ENCODE measurements at places on chromosomes 7 and 10. TPM values are rescaled to one million over a fixed set of nuclear protein-coding genes. Genes with fewer than 3 reads are reported as not detected.

GRCh38 chr7:66207540-66207939 is 2.4 kb downstream of the TPST1 start:
- no peak for DNase-seq

DNA sequence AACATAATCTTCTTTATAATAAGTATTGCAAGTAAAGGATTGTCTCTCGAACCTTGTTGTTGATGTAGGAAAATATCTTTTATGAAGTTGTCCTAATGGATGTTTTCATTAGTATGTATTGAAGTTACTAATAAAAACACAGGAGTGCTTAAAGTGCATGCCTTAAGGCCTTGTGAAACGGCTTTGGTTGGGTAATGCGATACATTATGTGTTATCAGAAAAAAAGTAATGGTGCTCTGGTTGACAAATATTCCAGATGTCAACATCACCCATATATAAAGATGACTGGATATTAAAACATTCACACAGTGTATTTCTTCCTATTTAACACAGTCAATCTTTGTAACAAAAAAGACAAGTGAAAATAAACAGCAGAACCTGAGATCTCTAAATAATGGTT is 310.7 kb downstream of the PRKG1 start:
- no peak for DNase-seq

The FOXI2 gene
- total RNA-seq, result not detected

- no peak for DNase-seq
These were observed 348.7 kb upstream of the LRGUK start for GRCh38 chr7:133778472-133778871.

GRCh38 chr7:96440328-96440727 is 118.4 kb upstream of the SLC25A13 start:
- no peak for DNase-seq

The LIPJ gene
- not detected for total RNA-seq

DNA sequence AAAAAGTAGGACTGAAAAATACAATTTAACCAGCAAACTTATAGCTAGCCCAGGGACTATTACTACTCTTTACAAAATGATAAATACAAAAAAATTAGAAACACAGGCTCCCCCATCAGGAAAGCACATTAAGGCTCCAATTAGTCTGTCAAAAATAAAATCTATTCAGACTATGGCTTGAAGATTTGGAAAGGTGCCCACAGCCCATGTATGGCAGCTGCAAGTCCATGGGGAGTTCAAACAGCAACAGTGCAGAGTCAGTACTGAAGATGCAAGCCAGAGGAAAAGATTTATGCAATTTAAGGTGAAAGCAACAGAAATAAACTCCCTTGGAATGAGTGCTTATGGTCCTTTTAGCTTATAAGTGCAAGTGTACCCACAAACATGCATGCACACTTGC is 29.7 kb downstream of the IMMP2L start:
- DNase-seq, result peak; percentile 2

- DNase-seq, result peak; percentile 55
These were observed 14.3 kb downstream of the JAZF1 start for GRCh38 chr7:28165961-28166955.

- no peak for DNase-seq
These were observed 326.3 kb downstream of the CCSER2 start for GRCh38 chr10:84654671-84655070.

DNA sequence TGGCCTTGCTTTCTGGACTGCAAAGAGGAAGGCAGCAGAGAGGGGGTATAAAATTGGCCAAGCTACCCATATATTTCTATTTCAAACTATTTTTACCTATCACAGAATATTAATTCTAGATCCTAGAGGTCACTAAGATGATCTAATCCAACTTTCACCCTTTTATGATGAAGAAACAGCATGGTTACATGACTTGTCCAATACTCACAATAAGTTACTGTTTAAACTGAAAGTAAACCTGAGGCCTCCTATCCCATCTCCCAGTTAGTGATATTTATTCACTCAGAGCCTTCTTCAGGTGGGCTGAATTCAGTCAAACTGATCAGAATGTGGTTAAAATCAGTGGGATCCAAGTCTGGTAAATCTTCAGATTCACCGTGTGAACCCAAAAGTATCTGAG is 1345.1 kb downstream of the XPNPEP1 start:
- no peak for DNase-seq

The WNT16 gene
- total RNA-seq, result not detected

- no peak for DNase-seq
These were observed 29.3 kb downstream of the DNAJC12 start for GRCh38 chr10:67808704-67809103.

DNA sequence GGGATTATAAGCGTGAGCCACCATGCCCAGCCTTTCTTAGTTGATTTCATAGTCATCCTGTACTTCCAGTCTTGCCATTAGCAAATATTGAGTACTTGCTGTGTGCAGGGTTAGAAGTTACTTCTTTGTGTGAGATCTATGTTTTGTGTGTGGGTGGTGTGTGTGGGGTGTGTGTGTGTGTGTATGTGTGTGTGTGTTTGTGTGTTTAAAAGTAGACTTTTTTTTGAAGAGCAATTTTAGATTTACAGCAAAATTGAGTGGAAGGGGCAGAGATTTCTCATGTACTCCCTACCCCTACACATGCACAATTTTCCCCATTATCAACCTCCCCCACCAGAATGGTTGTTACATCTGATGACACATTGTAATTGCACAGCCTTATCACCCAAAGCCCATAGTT is 48.2 kb downstream of the KAT6B start:
- DNase-seq, result no peak

The SNX13 gene
- 38.5 TPM for total RNA-seq

DNA sequence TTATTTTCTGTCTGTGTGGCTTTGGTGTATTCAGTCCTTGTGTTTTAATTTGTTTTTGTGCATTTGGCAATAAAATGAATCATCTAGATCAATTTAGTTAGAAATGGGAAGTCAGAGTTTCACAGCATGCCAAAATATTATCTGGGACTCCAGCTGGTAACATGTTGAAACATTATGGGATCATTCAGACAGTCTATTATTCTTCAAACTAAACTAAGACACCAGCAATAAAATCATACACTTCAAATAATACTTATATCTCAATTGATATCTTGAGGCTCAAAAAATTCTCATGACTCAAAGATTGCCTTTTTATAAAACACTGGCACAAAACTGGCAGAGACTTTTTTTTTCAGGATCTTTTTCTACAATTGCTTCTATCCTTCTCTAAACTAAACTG is 5.8 kb upstream of the RP9 start:
- DNase-seq, result no peak

GRCh38 chr10:14397066-14397465 is 66.3 kb upstream of the FRMD4A start:
- DNase-seq, result peak; percentile 79

- DNase-seq, result no peak
These were observed 1.7 kb downstream of the ADRB1 start for GRCh38 chr10:114045136-114046086.

The CH25H gene
- not detected for total RNA-seq

- DNase-seq, result peak; percentile 33
These were observed 108.3 kb downstream of the GLI3 start for GRCh38 chr7:42128703-42129102.

The GRID2IP gene
- total RNA-seq, result not detected

The GARS1 gene
- 386 TPM for total RNA-seq

- DNase-seq, result no peak
These were observed 49.8 kb upstream of the SRRM3 start for GRCh38 chr7:76151932-76152331.

The SFMBT2 gene
- total RNA-seq, result 5.8 TPM

- DNase-seq, result no peak
These were observed 28.7 kb downstream of the CHST15 start for GRCh38 chr10:124064676-124065075.

DNA sequence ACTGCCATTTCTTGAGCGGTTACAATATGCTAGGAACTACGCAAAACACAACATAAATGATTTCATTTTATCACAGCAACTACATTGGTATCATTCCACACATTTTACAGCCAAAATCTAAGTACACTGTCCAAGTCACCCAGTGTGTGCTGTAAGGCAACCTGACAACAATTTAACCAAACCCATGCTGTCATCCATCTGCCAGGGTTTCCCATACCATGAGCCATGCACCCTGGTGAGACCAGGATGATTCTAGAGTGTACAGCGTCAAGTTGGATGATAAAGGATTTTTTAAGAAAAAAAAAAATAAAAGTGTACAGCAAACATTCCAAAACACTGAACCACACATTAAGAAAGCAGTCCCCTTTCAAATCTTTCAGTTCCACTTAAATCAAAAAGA is 52.9 kb downstream of the PIK3AP1 start:
- no peak for DNase-seq

DNA sequence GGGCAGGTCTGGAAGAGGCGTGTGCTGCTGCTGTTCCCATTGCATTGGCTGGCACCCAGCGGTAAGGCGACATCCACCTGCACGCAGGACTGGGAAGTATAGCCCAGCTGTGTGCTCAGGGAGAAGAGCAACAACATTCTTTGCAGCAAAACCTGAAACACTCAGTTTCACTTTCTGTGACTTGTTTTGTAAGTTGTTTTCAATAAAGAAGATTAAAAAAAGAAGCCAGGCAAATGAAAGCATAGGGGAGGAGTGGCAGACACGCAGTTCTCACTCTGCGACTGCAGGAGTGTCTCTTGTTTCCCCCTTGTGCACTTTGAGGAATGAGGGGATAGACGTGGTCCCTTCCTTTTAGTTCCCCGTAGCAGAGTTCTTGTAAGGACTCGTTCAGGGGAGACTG is 5.8 kb downstream of the FBH1 start:
- no peak for DNase-seq

DNA sequence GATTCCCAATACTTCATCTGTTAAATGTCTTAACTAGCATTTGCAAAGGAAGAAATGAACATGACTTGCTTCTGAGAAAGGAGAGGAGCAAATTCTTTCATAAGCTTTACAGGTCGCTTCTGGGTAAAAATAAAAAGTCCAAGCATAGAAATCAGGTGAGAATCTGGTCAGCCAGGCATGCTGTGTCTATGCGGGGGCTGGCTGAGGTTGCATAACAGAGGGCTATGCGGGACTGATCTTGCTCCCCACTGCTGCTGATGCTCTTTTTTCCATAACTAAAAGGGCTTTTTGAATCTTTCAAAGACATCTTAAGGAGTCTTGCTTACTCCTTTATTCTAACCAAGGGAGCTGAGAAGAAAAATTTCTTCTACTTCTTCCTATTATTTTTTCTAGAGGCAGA is 92.7 kb upstream of the FGFR2 start:
- no peak for DNase-seq

DNA sequence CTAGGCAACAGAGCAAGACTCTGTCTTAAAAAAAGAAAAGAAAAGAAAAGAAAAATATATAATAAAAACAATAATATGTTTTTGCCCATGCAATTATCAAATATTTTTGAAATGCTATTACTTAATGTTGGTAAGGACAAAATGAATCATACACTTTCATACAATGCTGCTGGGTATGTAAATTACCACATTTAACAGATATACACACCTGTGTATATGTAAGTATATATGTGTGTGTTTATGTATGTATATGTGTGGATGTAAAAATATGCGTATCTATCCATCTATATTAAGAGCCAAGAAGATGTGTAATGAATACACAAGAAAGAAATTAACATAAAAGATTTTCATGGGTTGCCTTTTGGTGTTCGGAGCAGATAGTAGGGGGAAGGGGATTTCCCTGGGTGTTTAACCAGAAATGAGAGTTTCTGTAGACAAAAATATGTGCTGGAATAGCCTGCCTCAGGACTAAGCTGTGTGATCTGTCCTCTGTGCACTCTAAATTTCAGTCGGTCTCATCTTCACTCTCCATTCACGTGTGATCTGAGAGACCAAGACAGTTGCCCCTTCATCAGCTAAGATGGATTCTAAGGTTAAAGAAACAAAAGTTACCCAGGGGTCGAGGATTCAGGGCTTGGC is 61.2 kb downstream of the PRKCQ start:
- no peak for DNase-seq

DNA sequence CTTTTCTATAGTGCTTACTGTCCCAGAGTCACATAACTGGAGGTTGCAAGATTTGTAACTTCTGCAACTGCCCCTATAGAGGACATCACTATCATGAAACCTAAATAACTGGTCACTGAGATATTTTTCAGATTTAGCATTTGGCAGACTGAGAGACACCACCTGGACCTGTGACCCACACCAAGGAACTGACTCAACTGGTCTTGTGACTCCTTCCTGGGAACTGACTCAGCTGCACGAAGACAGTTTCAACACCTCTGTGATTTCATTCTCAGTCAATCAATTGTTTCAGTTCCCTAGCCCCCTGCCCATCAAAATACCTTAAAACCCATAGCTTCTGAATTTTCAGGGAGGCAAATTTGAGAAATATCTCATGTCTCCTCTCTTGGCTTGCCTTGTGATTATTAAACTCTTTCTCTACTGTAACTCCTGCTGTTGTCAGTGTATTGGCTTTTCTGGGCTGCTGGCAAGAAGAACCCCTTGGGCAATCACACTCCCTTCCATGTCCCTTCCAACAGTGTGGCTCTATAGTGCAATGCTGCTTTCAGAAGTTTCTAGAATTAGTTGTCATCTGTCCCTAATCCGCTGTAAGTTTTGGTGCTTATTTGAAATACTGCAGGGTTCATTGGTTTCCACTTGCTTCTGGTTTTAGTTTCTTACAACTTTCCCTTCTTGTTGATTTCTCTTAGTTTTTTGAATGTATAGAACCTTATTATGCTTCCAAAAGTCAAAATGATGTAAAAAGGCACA is 127.8 kb upstream of the ADCY1 start:
- peak; percentile 67 for DNase-seq

- DNase-seq, result no peak
These were observed 20.8 kb upstream of the NRP1 start for GRCh38 chr10:33355274-33355673.

- DNase-seq, result no peak
These were observed 13.7 kb downstream of the MAT1A start for GRCh38 chr10:80275756-80276155.

- DNase-seq, result peak; percentile 97
These were observed 18.6 kb upstream of the VDAC2 start for GRCh38 chr10:75191821-75192568.

DNA sequence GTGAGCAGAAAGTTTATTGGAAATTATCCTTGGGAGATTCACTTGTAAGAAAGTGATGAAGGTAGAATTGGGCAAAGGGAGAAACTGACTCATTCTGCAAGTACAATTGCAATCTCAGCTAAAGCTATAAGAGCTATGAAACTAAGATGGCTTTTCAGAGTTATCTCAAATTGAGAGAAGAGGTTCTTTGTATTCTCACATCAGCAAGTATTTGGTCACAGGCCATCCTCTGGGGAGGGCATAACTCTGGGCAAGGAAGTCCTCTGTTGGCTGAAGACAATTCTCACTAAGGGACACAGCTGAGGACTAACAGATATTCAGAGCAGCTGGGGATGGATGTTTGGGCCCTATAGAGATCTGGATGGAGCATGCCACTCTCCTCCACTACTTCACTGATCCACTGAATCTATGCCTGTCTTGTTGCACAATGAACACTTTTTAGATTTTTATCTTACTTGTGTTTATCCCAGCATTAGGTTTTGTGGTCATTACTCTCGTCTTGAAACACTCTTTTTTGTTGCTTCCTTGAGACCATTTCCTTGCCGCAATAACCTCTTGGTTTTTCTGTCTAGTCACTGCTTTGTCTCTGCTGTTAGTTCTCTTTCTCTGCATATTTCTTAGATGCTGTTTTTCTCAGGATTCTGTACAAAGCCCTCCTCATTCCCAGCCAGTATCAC is 115.1 kb downstream of the GNAI1 start:
- DNase-seq, result no peak

GRCh38 chr7:121931149-121931902 is 58.4 kb downstream of the PTPRZ1 start:
- DNase-seq, result no peak

- no peak for DNase-seq
These were observed 73.8 kb upstream of the SFMBT2 start for GRCh38 chr10:7484456-7485243.

The IFIT1B gene
- not detected for total RNA-seq

The CPXM2 gene
- total RNA-seq, result not detected

The CC2D2B gene
- total RNA-seq, result not detected

- peak; percentile 3 for DNase-seq
These were observed 64.4 kb upstream of the AHR start for GRCh38 chr7:17234030-17234397.

All from MCF 10A (cell line).